ENCODE measurements at places on chromosomes 1 and 21.

- DNase-seq: no peak
- H3K36me3 ChIP-seq: no peaks in the 10 kb centered on the region
- peaks cover 17% of the 10 kb centered on the region for H3K27me3 ChIP-seq
- no peak overlapping the region for H3K27ac ChIP-seq
- H3K4me3 ChIP-seq: no peak overlapping the region
- peaks cover 1% of the 10 kb centered on the region for H3K4me1 ChIP-seq
Measured at GRCh38 chr1:151502035-151502700, 9.0 kb upstream of the CGN start.

DNA sequence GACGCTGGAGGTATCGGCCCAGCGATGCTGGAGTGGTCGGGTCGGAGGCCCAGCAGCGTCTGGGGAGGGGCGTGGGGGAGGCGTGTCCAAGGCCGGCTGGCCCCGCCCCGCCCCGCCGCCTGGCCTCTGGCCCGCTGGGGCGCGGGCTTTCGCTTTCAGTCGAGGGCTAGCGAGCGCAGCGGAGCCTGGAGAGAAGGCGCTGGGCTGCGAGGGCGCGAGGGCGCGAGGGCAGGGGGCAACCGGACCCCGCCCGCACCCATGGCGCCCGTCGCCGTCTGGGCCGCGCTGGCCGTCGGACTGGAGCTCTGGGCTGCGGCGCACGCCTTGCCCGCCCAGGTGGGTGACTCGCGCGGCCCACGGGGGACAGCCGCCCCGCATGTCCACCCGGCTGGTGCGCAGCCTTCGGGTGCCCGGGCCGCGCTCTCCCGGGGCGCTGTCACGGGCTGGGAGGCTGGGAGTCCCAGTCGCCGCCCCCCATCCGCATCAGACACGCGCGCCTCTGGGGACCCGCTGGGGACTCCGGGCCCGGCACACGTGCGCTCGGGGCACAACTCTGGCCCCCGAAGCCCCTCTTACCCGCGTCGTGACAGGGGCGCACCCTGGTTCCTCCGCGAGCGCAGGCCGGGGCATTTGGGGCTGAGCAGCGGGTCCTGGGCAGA is at the start of gene TNFRSF1B:
TSS of gene TNFRSF1B (plus strand) at position 158 of the 659 bp plus-strand sequence. CDS start at position 259, 101 bp downstream.
- DNase-seq: peak; percentile 29
- H3K4me1 ChIP-seq: peaks cover 10% of the 10 kb centered on the region
- no peaks in the 10 kb centered on the region for H3K27me3 ChIP-seq
- peak within 1 kb of the TSS; percentile 55 for H3K27ac ChIP-seq
- H3K4me3 ChIP-seq: peak within 1 kb of the TSS; percentile 97

- no peaks in the 10 kb centered on the region for H3K4me1 ChIP-seq
- no peak for DNase-seq
- no peak overlapping the region for H3K4me3 ChIP-seq
- peaks cover 4% of the 10 kb centered on the region for H3K27me3 ChIP-seq
- no peaks in the 10 kb centered on the region for H3K36me3 ChIP-seq
Measured at GRCh38 chr1:7076572-7076971, 291.3 kb downstream of the CAMTA1 start.

DNA sequence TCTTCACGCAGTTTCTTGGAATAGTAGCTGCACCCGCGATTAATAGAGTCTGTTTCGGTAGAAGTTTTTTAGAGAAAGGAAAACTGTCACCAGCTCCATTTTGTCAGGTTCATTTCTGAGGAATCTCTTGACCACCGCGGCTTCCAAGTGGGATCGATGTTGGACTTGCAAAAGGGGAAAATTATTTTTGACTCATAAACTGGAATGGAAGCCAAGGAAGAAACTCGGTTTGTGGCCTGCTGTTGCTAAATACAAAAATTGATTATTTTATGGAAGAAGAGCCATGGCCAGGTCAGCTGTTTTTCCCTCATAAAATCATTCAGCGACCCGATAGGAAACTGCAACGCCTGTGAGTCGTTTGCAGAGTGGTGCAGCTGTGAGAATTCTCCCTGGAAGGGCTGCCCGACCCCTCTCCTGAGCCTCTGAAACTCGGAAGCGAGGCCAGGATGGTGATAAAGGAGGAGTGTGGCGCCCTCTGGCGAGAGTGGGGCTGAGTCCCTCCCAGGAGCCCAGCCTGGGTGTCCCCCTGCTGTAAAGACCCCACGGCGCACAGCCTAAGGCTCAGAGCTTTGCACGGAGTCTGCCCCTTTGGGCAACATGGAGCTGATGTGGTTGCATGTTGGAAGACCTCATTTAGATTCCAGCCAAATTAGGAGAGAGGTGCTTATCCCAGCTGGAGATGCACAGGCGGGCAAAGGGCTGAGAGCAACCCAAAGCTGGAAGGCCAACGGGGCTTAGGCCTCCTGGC is 83.6 kb upstream of the SLC25A33 start:
- H3K4me3 ChIP-seq: no peak overlapping the region
- H3K4me1 ChIP-seq: no peaks in the 10 kb centered on the region
- H3K27me3 ChIP-seq: peaks cover 8% of the 10 kb centered on the region

- peaks cover 3% of the 10 kb centered on the region for H3K4me1 ChIP-seq
- no peak overlapping the region for H3K27ac ChIP-seq
- H3K36me3 ChIP-seq: peaks cover 25% of the 10 kb centered on the region
- DNase-seq: no peak
- H3K4me3 ChIP-seq: no peak overlapping the region
- H3K27me3 ChIP-seq: no peaks in the 10 kb centered on the region
Measured at GRCh38 chr1:39544327-39544726, 32.3 kb downstream of the PABPC4 start.

- H3K4me1 ChIP-seq: no peaks in the 10 kb centered on the region
- H3K27me3 ChIP-seq: peaks cover 10% of the 10 kb centered on the region
- no peaks in the 10 kb centered on the region for H3K36me3 ChIP-seq
- no peak overlapping the region for H3K27ac ChIP-seq
- H3K4me3 ChIP-seq: no peak overlapping the region
Measured at GRCh38 chr1:244010191-244010590, 40.9 kb upstream of the ZBTB18 start.

DNA sequence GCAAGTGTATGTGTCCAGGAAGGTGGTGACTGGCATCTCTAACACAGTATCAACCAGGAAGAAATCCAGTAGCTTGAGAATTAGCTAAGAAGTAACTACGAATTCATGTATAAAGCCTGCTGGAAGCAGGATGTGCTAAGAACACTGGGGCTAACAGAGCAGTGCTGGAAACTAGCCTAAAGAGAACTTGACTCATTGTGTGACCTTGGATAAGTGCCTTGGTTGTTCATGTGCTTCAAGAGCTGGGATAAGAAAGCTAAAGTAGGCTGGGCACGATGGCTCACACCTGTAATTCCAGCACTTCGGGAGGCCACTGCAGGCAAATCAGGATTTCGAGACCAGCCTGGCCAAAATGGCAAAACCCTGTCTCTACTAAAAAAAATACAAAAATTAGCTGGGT is 186.9 kb downstream of the RRAGC start:
- no peaks in the 10 kb centered on the region for H3K27me3 ChIP-seq
- H3K27ac ChIP-seq: no peak overlapping the region
- H3K36me3 ChIP-seq: no peaks in the 10 kb centered on the region
- no peak overlapping the region for H3K4me3 ChIP-seq
- H3K4me1 ChIP-seq: no peaks in the 10 kb centered on the region

DNA sequence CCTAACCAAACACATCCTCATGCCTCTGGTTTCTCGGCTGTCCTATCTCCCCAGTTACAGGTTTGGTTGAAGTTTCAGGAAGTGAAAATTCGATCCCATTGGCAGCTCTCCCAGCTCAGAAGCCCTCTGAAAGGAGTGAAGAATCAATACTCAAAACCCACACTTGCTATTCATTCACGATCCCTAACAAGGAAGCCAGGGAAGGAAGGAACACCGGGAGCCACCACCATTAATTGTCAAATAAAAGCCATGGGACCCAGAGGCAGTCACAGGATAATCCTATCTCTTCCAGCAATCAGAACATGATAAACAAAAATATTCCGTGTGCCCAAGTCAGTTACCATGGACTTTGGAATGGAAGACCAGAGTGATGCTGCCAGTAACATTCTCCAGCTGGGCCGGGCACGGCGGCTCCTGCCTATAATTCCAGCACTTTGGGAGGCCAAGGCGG is 7.0 kb downstream of the TMPRSS2 start:
- no peaks in the 10 kb centered on the region for H3K4me1 ChIP-seq
- H3K36me3 ChIP-seq: no peaks in the 10 kb centered on the region
- peaks cover 37% of the 10 kb centered on the region for H3K27me3 ChIP-seq
- DNase-seq: no peak

GRCh38 chr1:230778916-230779590 is 31.9 kb downstream of the CAPN9 start:
- H3K27ac ChIP-seq: no peak overlapping the region
- H3K27me3 ChIP-seq: peaks cover 11% of the 10 kb centered on the region
- H3K4me1 ChIP-seq: no peaks in the 10 kb centered on the region
- H3K4me3 ChIP-seq: no peak overlapping the region
- no peaks in the 10 kb centered on the region for H3K36me3 ChIP-seq

DNA sequence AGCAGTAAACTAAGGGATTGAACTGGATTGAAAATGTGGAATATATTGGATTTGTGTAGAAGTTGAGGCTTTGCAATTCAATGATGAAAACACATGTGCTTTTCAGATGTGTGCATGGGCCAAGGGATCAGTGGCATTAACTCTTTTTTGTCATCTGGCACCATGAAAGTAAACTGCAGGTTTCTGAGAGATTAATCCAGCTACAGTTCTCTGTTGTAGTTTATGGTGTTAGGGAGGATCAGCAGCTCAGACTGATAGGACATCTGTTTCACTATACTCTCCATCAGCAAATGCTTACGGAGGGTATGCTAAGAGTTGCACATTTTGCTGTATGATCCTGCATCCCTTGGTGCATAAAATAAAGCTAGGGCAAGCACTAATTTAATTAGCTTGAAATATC is 82.6 kb downstream of the C1orf21 start:
- no peak overlapping the region for H3K27ac ChIP-seq
- DNase-seq: no peak
- H3K4me1 ChIP-seq: no peaks in the 10 kb centered on the region

GRCh38 chr1:46053734-46054133 is 78.7 kb downstream of the PIK3R3 start:
- no peaks in the 10 kb centered on the region for H3K4me1 ChIP-seq
- H3K36me3 ChIP-seq: no peaks in the 10 kb centered on the region
- H3K27ac ChIP-seq: no peak overlapping the region

DNA sequence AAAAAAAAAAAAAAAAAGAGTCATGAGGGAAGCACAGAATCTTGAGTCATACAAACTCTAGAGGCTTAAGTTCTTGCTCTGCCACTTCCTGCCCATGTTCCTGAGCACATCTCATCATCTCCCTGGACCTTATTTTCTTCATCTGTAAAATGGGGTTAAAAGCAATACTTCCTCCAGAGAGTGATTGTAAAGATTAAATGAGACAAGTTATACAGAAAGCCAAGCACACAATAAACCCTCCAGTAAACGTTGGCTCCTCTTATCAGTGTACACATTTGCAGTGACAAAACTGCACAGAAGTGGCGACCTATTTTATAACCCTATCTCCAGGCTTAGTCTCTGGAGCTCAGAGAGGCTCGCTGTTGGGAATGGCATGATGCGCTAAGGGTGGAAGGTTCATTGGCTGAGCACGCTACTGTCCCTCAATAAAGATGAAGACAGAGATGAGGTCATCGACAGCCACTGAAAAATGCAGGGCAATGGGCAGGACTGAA is 82.1 kb downstream of the RRAGC start:
- H3K27me3 ChIP-seq: peaks cover 8% of the 10 kb centered on the region
- no peaks in the 10 kb centered on the region for H3K36me3 ChIP-seq
- no peak for DNase-seq
- H3K4me1 ChIP-seq: no peaks in the 10 kb centered on the region

DNA sequence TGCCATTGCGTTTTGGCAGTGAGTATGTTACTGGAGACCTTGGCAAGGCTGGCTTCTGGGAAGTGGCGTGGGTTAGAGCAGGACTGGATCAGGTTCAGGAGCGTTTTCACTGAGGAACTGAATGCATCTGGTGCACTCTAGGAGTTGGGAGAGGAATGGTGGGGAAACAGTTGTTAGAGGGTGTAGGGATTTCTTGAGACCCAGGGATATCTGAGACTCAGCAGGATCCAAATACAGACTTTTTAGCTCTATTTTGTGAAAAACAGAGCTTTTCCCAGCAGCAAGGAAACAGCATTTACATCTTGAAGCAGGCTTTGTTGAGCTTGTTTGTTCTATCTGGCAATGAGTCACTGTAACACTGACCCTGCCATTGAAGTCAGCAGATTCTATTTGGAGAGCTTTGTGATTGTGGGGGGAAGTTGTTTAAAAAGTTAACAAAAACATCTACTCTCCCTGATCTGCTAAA is 56.9 kb upstream of the NRIP1 start:
- peak; percentile 47 for DNase-seq
- H3K27ac ChIP-seq: peak overlapping the region; percentile 21
- no peaks in the 10 kb centered on the region for H3K27me3 ChIP-seq
- H3K4me1 ChIP-seq: no peaks in the 10 kb centered on the region
